ENCODE measurements at places on chromosomes 4 and X.
A peak's percentile ranks its signal among the peaks of the same experiment; 100 is the strongest.

GRCh38 chr4:41339812-41340809 is 83.4 kb downstream of the UCHL1 start:
- peak; percentile 37 for DNase-seq

- no peak for DNase-seq
Observed at GRCh38 chrX:48815266-48815665, 11.0 kb upstream of the ERAS start.

- DNase-seq = no peak
Observed at GRCh38 chr4:74018771-74019170, 19.7 kb downstream of the CXCL3 start.

DNA sequence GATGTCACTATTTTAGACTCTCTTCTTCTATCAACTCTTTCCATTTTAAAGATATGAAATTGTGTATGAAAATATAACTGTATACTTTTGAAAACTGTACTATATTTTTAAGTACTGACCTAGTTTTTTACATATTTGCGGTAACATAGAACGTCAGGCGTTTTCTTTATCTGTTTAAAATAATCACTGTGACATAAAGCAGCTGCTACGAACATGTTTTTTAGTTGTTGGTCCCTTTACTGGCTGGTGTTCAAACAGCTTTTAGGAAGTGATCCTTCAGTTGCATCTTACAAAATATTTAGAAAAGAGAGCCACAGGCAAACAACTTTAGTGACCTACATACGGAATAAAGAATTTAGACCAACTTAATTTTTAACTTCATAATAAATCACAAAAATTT is 73.1 kb downstream of the METTL14 start:
- no peak for DNase-seq

DNA sequence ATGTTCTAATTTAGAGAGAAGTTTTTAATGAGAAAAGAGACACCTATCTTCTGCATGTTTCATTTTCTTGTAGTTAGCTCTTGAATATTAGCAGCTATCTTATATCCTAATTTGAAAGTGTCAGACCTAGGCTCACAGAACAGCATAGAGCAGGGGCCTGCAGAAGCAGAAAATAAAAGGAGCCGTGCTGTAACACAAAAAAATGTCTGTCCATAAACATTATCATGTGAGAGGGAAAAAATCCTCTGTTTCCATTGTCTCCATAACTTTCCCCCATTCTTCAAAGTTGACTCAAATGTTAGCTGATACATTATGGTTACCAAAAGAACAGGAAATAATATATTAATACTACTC is 329.2 kb upstream of the EPHA5 start:
- no peak for DNase-seq

DNA sequence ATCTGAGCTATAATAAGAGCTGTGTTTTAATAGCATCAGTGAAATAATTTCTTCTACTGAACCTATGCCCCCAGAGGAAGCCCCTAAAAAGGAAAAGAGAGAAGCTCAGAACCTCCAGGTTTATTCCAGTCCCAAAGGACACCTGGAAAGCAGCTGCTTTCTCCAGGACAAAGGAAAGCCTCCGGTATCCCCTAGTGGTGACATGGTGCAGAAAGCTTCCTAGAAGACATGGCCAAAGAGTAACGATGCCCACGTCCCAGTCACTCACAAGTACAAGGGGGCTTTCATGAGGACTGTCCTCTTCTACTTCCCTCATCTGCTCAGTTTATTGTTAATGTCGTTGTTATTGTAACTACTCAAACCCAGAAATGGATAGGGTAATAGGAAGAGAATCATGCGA is 343.9 kb downstream of the UNC5C start:
- no peak for DNase-seq

- no peak for DNase-seq
Observed at GRCh38 chr4:110632506-110633357, 9.9 kb upstream of the PITX2 start.

DNA sequence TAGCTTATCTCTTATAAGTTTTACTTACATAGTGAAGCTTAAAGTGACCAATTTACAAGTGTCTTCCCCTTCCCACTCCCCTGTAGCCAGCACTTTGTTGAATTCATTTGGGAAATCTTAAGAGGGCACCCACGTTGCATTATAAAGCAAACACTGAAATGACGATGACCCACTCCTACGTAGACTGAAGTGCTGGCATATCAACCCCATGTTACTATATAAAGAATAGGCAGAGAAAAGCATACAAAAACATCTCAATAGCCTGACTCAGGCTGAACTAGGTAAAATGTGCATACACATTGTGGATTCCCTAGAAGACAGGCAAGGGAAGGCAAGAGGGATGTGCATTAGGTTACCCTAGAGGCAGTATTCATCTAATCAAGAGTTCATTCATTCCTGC is 313.4 kb downstream of the TENM3 start:
- DNase-seq = no peak
